ENCODE measurements at places on chromosomes 7 and 10.

GRCh38 chr10:31129880-31130405, 98.3 kb upstream of the ZNF438 start:
- DNase-seq: no peak

DNA sequence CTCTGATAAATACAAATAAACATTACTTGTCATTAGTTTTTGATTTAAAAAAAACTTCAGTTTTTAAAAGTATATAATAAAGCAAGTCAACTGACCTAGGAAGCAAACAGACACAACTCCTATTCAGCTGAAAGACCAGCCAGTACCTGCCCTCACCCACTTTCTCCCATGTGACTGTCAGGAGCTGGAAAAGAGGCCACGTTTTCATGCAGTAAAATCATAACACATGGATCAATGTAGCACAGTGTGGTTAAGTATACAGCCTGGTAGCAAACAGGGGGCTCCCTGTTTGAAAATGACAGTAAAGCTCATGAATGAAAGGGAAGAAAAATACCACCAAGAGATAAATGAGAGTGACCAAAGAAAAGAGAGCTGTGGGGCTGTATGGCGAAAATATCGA, 21.6 kb downstream of the KIN start:
- DNase-seq: no peak

DNA sequence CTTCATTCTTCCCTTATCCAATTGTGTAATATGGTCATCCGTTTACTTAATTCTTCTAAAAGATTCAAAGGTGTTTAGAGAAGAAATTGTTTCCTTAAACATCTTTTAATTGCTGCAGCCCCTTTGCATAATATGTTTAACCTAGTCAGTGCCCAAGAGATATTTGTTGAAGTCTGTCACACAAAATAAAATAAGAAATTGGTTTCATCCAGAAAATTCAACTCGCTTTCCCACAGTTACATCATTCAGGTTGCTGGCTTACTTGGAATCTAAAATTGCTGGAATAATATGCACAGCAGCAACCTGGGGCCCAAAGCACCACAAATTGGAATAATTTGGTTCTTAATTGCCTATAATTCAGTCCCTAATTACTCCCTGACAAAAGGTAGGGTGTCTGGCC, 155.1 kb upstream of the ETV1 start:
- DNase-seq: no peak

GRCh38 chr10:103111031-103111917, 81.8 kb downstream of the NT5C2 start:
- no peak for DNase-seq

- DNase-seq: no peak
These were observed 41.4 kb downstream of the AHCYL2 start for GRCh38 chr7:129266181-129266580.

GRCh38 chr10:70461397-70462348, 16.9 kb upstream of the PALD1 start:
- DNase-seq: no peak

GRCh38 chr7:77293046-77293445, 93.4 kb upstream of the FGL2 start:
- no peak for DNase-seq

DNA sequence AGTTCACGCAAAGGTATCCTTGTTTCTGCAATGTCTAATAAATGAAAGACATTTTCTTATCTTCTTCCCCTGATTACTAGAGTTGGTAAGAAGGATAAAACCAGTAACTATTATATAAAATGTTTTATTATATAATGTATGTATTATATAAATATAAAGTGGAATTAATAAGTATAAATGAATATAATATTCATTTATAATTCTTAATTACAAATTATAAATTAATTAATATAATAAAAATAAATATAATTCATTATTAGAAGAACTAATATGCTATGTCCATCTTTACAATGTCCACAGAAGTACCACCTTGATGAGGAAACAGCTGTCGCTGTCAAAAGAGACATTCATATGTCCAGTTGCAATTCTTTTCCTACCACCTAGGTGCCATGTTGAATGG, 177.7 kb downstream of the GLI3 start:
- no peak for DNase-seq

DNA sequence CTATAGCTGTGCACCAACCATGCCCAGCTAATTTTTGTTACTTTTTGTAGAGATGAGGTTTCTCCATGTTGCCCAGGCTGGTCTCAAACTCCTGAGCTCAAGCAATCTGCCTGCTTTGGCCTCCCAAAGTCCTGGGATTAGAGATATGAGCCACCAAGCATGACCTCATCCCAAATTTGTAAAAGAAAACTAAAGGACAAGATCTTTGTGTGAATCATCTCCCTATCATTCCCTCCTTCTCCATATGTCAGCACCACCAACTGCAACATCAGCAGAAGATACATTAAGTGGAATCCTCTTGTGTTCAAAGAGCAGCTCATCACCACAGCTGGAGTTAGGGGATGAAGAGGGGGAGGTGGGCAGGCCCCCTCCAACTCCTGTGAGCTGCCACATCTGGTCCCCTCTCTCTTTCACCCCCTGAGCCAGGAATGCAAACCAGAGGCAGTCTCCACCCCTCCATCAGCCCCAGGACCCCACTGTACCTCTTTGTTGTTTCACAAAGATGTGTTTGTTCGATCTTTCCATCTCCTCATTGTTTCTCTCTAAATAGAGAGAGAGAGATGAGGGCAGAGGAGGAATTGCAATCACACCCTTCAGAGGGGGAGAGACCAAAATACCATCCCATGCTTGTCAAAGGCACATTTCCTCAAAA, 47.3 kb upstream of the PIP4K2A start:
- DNase-seq: no peak

DNA sequence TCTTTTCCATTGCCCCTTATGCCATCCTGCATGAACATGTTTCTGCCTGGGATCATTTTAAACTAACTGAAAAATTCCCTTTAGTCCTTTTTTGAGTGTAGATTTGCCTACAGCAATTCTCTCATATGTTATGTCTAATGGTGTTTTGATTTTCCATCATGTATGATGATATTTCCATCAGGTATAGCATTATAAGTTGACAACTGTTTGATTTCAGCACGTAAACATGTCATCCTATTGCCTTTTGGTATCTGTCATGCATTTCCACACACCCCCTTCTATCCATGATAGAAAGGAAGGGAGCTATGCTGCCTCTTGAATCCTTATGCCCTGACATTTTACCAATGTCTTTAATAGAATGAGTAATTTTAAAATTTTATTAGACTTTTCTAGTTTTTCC, 116.8 kb downstream of the ZPBP start:
- no peak for DNase-seq

DNA sequence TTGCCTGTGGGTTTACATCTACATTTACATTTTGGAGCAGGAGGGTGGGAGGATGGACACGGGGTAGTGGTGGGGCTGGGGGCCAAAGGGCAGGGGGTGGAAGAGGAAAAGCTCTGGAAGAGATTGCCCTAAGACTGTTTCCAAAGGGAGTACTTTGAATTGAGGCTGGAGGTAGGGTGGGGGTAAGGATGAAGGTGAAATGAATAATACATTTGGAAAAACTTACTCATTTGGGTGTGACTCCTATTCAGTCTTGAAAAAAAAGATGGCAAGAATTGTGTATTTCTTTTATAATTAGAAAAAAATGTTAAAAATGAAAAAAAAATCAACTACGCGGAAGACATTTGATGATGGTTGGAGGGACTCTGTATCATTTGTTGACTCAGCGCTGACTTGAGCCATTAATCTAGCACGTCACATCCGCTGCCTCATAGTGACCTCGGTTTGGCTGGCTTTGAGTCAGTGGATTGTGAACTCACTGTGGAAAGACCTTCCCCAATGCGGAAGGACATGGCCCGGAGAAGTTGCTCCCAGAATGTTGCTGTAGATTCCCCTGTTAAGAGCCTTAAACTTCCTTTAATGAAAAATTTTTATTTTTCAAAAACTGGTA, 2.8 kb downstream of the FAM180A start:
- no peak for DNase-seq

GRCh38 chr7:25804154-25804553, 347.8 kb upstream of the NFE2L3 start:
- DNase-seq: no peak

DNA sequence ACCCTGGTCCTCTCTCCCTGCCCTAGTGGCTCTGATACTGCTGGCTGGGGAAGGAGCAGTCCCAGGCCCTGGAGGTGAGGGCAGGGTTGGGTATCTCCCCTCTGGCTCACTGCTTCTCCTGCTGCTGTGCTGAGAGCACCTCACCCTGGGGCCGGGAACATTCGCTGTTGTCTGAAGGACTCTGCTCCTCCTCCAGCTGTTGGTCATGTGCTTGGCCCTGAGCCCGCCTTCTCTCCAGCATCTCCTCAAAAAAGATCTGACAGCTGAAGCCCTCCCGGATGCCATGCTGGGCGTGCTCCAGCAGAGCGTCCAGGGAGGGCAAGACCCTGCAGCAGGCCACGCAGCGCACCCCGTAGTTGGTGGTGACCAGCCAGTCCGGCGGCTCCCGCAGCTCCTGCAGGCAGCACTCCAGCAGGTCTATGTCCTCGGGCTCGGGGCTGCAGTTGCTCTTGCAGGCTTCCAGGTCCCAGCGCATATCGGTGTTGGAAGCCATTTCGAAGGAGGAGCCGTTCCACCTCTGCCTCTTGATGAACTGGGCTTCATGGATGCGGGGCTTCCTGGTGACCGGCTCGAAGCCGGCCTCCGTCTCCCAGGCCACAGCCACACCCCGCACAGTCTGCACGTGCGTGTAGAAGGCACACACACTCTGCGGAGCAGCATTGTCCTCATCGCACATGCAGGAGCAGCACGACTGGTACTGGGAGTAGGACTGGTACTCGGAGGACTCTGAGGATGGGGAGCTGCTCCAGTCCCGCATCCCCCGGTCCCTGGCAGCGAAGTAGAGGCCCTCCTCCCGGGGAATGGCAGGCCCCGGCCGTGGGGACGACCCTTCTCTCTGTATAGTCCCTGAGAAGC, 2.1 kb downstream of the FAM170B start:
- DNase-seq: no peak

GRCh38 chr7:4230352-4230751, 451.7 kb upstream of the FOXK1 start:
- no peak for DNase-seq

DNA sequence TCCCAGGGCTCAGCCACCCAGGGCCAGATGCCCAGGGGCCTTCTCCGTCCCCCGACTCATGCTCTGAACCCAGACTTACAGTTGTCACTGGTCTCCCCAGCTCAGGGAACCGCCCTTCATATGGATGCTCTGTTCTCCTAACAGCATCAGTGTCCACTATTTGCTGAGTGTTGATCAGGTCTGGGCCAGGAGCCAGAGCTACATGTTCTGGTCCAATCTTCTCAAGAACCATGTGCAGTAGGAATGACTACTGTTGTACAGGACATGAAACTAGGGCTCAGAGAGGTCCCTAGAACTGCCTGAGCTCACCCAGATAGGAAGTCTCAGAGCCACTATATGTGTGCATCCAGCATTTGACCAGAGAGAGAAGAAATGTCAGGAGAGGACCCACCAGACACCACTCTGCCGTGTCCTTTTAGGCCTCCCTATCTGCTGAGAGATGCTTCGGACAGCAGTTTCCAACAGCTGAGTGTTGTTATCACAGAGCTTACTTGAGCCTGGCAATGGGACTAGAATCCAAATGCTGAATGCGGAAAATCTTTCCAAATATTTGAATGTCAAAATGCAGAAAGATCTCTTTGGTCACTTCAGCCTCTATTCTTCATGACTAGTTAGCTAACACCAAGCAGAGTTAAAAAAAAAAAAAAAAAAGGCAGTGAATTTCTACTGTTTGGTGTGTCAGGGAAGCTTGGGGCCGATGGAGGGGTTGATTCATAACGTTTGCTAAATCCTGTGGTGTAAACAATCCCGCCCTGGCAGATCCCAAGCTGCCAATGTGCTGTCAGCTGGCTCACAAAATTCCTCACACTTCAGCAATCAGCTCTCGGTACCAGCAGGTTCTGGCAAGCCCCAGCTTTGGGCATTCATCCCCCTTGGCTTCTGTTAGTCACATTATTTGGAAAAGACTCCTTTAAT, 246.1 kb downstream of the TNS3 start:
- DNase-seq: no peak

- no peak for DNase-seq
These were observed 52.6 kb downstream of the CACNA2D1 start for GRCh38 chr7:82390936-82391335.

GRCh38 chr7:108263425-108263824, 133.3 kb upstream of the LAMB4 start:
- DNase-seq: no peak

DNA sequence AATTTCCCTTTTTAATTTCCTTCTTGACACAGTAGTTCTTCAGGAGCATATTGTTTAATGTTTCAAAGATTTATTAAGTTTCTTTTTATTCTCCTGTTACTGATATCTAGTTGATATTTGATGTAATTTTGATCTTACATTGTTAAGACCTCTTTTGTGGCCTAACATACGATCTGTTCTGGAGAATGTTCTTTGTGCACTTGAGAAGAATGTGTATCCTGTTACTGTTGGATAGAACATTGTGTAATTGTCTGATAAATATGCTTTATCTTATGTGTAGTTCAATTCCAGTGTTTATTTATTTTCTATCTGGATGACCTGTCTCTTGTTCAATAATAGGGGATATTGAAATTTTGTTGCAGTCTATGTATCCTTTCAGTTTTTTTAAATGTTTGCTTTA, 106.7 kb downstream of the ITGB1 start:
- no peak for DNase-seq

GRCh38 chr7:197413-198335, 5.3 kb downstream of the FAM20C start:
- no peak for DNase-seq

DNA sequence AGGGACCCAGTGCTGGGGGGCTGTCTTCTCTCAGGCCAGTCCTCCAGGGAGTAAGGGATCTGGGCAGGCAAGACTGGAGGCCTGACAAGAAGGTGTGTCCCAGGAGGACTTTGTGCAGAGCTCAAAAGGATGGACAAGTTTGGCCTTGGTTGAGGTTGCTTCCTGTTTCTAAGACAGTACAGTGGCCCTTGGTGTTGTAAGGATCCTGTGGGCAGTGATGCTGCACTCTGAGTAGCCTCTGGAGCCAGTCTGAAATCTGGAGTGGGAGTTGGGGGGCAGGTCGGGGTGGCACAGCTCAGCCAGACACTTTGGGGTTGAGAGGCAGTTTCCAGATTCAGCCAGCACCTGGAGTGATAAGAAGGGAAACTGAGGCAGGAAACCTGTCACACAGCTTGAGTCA, 139.2 kb upstream of the ZMIZ1 start:
- DNase-seq: no peak

DNA sequence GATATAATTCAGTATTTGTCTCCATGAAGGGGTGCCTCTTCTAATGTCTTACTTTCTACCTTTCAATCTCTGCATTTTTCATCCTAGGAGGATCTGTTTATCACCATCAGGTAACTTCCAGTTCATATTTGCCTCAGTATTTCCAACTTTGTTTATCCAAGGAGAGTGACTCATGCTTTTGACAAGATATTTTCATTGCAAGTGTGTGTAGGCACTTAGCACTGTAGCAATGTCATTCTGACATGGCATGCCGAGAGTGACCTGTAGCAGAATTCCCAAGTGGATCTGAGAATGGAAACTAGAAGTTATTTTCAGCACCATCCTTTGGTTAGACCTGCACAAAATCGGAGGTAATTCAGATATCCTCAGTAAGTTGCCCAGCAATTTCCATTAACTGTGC, 129.9 kb downstream of the INHBA start:
- DNase-seq: no peak

- no peak for DNase-seq
These were observed 87.3 kb upstream of the PLXDC2 start for GRCh38 chr10:19728964-19729363.

All from stimulated activated CD8-positive, alpha-beta memory T cell treated with anti-CD3 and anti-CD28 coated beads, Interleukin-15, amount 100 ng/mL, for 48 hours (primary cell).